ENCODE measurements at places on chromosomes 2 and 18.

- DNase-seq: no peak
These were observed 10.7 kb upstream of the SULT1C4 start for GRCh38 chr2:108367014-108367413.

GRCh38 chr2:44247924-44248323 lies 27.4 kb upstream of the SLC3A1 start:
- DNase-seq: no peak

- DNase-seq: no peak
These were observed 171.2 kb downstream of the RTP5 start for GRCh38 chr2:242040681-242041080.

GRCh38 chr2:38512211-38512610 lies 90.5 kb downstream of the HNRNPLL start:
- DNase-seq: no peak

- no peak for DNase-seq
These were observed 116.3 kb downstream of the ZBTB7C start for GRCh38 chr18:48292782-48293424.

GRCh38 chr2:212975333-212975732 lies 176.1 kb downstream of the IKZF2 start:
- DNase-seq: no peak

GRCh38 chr2:239266434-239266766 lies 134.4 kb downstream of the HDAC4 start:
- no peak for DNase-seq

- DNase-seq: no peak
These were observed 97.7 kb downstream of the SOCS6 start for GRCh38 chr18:70386582-70386981.
